ENCODE measurements at places on chromosomes 7 and 10. TPM values are rescaled to one million over a fixed set of nuclear protein-coding genes. Genes with fewer than 3 reads are reported as not detected.

Gene OPN1SW
- not detected for total RNA-seq

Gene FOXL3
- not detected for total RNA-seq

Gene ABCB1
- not detected for total RNA-seq

Gene SNX10
- 9.8 TPM for total RNA-seq

Gene SPDYE9
- not detected for total RNA-seq

Gene CUBN
- 0.07 TPM for total RNA-seq

Gene GTF2IRD1
- total RNA-seq = 44.0 TPM

Gene VOPP1
- total RNA-seq = 200 TPM

Gene SP8
- not detected for total RNA-seq

Gene GIGYF1
- total RNA-seq = 55.1 TPM

Gene VSTM4
- total RNA-seq = not detected

Gene DRGX
- not detected for total RNA-seq

Gene ZNF804B
- total RNA-seq = not detected

Gene CLIP2
- 37.9 TPM for total RNA-seq

Gene CLDN3
- 31.3 TPM for total RNA-seq

Gene CLDN4
- 602 TPM for total RNA-seq

Gene RHOBTB1
- 7.8 TPM for total RNA-seq

Gene CTAGE4
- 5.8 TPM for total RNA-seq

Gene C10orf67
- 1.3 TPM for total RNA-seq

Gene NRP1
- total RNA-seq = 21.7 TPM

Gene CPN1
- not detected for total RNA-seq

Gene ANTXRL
- total RNA-seq = 0.26 TPM

Gene MAT1A
- not detected for total RNA-seq

Gene FAM25G
- total RNA-seq = not detected

Gene CALML5
- 6.3 TPM for total RNA-seq

Gene PPP1R3C
- 1.5 TPM for total RNA-seq

Gene SHH
- total RNA-seq = not detected

Gene GIMAP2
- total RNA-seq = 0.81 TPM

Gene RARRES2
- not detected for total RNA-seq

Gene OR2A1
- not detected for total RNA-seq

Gene MMRN2
- 12.1 TPM for total RNA-seq

Gene GIMAP1
- not detected for total RNA-seq

Gene OPALIN
- total RNA-seq = not detected

Gene LOXL4
- total RNA-seq = 2.5 TPM

Gene OR2A7
- 6.0 TPM for total RNA-seq

Gene PILRA
- 1.5 TPM for total RNA-seq

Gene NPC1L1
- 0.30 TPM for total RNA-seq

Gene STAG3
- total RNA-seq = 0.83 TPM

Gene MYO3A
- not detected for total RNA-seq

Gene CYP2C8
- not detected for total RNA-seq

Gene FKBP14
- 29.9 TPM for total RNA-seq

Gene COL28A1
- 0.83 TPM for total RNA-seq

Gene UNCX
- not detected for total RNA-seq
